ENCODE measurements at places on chromosomes 7 and 10.

GRCh38 chr10:96306516-96306915 lies 2.3 kb downstream of the DNTT start:
- no peak for DNase-seq

GRCh38 chr7:99953649-99954048 lies 22.2 kb downstream of the AZGP1 start:
- no peak for DNase-seq

DNA sequence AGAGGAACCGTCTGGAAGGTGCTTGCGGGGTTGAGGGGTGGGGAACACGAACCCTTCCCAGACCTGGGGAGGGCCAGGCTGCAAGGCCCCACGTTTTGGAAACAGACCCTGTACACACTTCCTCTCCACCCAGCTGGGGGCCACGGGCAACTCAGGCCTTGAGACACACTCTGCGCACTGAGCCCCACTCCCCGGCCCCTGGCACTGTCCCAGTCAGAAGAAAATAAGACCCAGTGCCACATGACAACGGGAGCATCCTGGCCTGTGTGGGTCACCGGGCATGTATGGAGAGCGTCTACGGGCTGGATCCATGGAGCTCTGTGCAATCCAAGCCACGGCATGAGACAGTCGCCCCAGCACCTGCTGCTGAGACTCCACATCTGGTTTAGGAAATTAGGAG lies 63.7 kb downstream of the CARD11 start:
- no peak for DNase-seq

DNA sequence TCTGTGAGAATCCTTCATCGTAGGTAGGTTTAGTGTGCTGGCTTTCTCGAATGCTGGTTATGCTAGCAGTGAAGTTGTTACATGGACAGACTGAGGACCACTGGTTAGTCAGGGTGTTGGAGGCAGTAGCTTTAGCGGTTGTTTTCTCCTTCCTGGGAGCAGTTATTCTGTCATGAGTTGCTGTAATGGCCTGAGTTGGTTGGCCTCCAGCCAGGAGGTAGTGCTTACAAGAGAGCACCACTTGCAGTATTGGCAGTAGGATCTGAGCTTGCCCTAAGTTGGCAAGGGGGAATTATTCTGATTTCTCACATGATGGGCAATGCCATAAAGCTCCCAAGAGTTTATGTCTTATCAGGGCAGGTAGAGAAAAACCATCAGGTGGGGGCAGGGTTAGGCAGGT lies 58.0 kb downstream of the IPMK start:
- DNase-seq: no peak

DNA sequence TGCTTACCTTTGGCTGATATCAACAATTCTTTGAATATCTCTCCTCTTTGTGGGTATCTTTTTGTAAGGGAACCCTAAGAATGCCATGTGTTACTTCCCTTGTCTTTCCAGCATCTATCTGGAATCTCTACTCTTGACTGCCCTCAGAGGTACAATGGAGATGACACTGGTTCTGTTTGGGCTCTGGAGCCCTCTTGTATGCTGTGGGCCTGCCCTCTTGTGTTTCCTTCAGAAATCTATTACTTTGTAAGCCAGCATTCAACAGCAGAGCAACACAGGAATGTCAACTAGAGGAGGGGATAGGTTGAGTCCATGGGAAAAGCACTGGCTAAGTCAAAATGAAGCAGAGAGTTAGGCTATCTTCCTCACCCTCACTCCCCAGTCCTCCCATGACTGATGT lies 142.3 kb downstream of the XPNPEP1 start:
- no peak for DNase-seq

GRCh38 chr10:116316503-116316902 lies 7.7 kb upstream of the CCDC172 start:
- no peak for DNase-seq

GRCh38 chr10:84341538-84341856 lies 13.1 kb downstream of the CCSER2 start:
- DNase-seq: no peak

All from HAP-1 (cell line).